ENCODE measurements at places on chromosomes 13 and 19.

GRCh38 chr19:18494267-18494607, 27.6 kb downstream of the ELL start:
- DNase-seq = no peak

GRCh38 chr13:49649244-49649962, 21.1 kb downstream of the ARL11 start:
- no peak for DNase-seq

DNA sequence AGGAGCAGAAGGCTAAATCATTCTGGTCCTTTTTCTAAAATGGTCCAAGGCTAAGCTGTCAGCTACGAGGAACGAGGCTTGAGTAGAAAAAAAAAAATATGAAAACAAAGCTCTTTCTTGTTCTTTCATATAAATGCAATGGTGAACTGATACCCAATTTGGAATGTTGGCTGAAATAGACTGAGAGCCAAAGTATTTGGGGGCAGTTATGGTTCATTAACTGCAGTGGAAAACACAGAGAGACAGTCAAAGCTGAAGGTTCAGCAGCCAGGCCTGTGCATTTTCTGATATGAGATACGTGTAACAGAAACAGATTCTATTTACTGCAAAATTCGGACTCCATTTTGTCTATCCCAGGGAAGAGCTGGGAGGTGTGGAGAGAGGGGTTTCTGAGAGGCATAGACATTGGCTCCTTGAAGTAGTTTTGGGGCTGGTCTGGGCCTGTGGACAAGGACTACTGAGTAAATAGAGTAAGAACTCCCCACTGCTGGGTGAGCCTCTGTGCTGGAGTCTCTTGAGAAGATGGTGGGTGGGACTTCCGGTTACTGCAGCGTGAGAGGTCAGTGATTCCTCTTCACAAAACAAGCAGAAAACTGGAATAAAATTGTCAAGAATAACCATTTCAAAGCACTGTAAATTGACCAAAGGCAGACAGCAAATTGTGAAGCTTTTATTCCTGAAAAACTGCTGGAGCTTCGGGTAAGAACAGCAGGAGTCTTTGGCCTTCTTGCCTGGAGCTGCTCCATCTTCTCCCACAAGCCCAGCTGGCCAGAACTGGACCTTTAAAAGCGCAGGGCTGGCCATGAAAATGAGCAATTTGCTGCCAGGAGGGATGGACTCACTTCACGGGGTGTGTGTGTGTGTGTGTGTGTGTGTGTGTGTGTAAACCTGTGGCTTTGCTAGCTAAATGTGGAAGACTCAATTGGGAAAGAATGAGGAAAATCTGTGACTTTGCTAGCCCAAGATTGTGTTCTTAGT, 43.1 kb upstream of the CNMD start:
- DNase-seq = no peak

GRCh38 chr19:43455321-43456113, 9.9 kb downstream of the LYPD3 start:
- DNase-seq = no peak

DNA sequence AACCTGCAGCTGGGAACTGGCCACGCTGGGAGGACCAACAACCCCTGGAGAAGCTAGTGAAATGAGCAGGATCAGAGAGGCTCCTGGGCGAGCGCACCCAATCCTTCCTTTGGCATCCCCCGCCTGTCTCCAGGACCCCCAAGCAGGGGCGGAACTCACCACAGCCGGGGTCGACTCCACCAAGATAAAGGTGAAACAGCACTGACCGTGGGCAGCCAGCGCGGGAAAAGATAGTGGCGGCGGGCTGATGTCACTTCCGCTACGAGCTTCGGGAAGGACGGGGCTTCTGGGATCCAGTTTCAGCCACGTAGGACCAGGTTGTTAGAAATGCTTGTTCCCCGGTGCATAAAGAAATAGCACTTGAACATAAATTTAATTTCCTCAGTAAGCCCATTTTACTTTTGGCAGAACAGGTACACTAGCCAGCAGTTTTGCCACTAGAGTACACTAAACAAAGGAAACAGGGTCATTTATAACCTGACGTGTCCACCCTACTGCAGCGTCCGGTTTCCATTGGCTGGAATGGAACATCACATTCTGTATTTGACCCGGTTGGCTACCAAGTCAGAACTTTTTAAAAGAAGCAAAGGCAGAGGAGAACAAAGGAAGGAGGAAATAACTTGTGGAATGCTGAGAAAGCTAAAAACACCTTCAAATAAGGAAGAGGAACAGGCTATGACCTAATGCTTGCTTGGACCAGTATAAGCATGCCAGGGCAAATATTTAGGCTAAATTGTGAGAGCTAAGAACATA, 25.5 kb upstream of the ZNF562 start:
- no peak for DNase-seq

- DNase-seq = no peak
These were observed 661 bp downstream of the PALM3 start for GRCh38 chr19:14061081-14061749.

GRCh38 chr13:114145256-114145655, 12.8 kb upstream of the RASA3 start:
- DNase-seq = no peak

Data from GDM1 (cell line).